ENCODE measurements at places on chromosomes 7 and 10.

DNA sequence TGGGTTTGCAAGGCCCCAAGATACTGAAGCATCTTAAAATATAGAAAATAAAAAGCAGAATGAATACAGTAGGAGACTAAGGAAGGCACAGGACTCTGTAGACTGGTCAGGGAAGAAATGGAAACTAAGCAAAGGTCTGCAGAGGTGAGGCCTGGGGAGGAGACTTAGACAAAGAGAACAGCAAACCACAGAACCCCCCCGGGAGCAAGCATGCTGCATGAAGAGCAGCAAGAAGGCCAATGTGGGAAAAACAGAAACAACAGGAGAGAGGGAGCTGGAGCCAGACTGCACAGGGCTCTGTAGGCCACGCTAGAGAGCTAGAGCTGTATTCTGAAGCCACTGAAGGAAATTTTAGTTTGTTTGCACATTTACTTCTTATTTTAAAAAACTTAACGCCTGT is 45.7 kb upstream of the ARID5B start:
- no peak for DNase-seq

GRCh38 chr7:74008687-74009086 is 19.3 kb upstream of the ELN start:
- no peak for DNase-seq

DNA sequence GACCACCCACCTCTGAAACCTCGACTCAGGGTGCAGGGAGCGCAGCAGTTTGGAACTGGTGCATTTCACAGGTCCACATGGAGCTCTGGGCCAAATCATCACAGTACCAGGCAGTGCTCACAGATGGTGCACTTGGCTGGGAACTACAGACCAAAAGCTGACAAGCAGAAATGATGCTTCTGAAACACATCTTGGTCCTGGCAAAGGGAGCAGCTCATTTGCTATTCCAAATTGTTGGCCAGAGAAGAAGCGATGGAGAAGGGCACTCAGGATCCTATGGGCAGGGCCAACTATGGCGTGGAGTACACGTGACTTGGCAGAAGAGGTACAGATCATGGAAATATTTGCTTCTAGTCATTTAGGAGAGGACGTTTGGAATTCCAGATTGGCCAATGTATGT is 383.9 kb downstream of the CALN1 start:
- DNase-seq, result no peak

DNA sequence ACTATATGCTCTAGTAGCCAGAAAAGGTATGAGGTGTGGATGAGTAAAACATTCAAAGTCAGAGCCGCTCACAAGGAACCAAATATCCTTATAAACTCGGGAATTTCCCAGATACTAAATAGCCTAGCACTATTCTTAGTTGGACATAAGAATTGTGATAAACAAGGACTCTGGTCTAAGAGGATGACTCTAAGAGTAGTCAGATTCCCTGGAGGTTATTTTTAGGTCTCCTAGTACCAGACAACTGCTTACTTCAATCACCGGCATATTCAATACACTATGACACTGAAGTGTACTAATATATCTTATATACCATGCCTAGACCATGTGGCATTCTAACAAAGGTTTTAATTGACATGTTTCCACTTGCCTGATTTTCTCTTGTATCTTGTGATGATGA is 56.5 kb downstream of the LMBR1 start:
- DNase-seq, result no peak

Measured in activated T-helper 9 cell treated with anti-CD3 and anti-CD28 coated beads, Interleukin-2, amount 50 U/mL, for 16 hours (primary cell).